ENCODE measurements at places on chromosomes 5 and 9.

DNA sequence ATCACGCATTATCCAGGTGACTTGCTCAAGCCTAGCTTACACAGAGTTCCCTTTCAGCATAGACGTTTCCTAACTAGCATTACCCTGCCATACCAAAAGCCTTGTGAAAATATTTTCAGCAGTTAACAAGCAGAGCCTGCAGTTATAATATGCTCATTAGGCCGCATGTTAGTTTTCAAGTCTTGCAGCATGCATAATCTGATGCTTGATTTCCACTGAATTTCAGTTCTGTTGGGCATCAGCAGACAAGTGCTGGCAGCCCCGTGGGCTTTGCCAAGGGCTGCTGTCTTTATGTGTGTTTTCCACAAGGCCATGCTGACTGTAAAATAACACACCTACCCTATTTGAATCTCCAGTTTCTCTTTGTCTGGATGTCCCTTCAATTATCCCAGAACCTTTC, 491.0 kb upstream of the WWC1 start:
- no peak for DNase-seq

DNA sequence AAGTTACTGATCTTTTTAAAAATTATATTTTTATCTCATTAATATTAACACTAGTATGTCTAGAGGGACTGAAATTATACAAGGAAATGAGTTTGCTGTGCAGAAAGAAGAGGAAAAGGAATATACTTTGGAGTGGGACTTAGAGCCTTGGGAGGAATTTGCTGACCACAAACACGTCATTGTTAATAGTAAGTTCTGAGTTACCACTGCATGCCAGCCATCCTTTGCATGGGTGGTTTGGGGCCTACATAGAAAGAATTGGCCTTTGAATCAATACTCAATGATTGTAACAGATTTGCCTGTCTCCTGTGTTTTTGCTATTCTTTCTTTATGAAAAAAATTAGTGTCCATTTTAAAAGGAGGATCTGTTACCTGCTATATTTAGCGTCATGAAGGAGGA, 232.6 kb upstream of the TNC start:
- DNase-seq = no peak

DNA sequence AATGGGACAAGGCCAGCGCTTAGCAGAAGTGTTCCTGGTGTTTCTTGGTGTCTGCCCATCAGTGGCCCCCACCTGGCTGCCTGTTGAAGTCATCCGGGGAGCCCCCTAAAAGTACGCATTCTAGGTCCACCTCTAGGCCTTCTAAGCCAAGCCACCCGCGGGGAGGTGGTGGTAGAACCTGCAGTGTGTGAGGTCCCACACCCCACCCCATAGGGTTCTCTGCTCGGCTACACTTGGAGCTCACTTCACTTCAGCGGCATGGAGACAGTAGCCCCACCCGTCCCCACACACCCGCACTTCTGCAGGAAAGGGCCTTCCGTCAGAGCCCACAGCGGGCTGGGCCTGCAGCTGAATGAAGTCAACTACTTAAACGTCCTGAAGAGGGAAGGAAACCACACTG, 29.6 kb upstream of the FCN2 start:
- DNase-seq = no peak

DNA sequence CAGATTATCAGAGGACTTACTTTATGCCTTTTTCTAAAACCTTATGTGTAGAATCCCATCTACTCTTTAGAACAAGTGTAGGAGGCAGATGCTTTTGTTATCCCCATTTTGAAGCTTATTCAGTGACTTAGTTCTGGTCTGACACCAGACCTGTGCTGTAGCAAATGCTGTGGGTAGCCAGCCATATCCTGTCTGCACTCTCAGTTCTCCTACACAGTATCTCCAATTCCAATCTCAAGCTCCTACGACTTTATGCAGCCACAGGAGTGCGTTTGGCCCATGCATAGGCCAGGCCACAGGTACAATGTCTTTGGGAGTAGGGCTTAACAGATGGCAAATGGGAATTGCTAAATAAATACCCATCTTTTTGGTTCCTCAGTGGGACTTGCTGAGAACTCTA, 292.6 kb downstream of the MCTP1 start:
- DNase-seq = no peak

GRCh38 chr5:42810834-42811590, 680 bp downstream of the SELENOP start:
- DNase-seq = no peak

- DNase-seq = no peak
Measured at GRCh38 chr9:134611046-134611445, 30.6 kb upstream of the COL5A1 start.

GRCh38 chr5:77590347-77590746, 48.2 kb downstream of the OTP start:
- no peak for DNase-seq

- no peak for DNase-seq
Measured at GRCh38 chr5:146765089-146765832, 113.3 kb downstream of the PPP2R2B start.

DNA sequence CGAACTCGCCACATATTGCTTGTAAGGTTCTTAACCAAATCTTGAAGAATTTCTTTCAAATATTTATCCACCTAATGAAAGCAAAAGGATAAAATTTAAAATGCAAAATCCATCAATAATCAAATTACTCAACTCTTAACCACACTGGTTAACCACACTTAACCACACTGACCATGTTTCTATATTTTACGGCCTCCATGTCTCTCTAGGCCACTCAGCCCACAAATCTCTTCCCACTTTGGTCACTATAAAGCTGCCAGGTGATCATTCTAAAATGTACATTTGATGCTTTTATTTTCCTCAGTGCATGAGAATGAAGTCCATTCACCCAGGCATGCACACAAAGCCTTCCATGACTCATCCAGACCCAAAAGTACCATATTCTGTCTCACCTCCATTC, 56.4 kb upstream of the OR2K2 start:
- DNase-seq = no peak

- DNase-seq = no peak
Measured at GRCh38 chr5:7331131-7331530, 64.8 kb upstream of the ADCY2 start.

DNA sequence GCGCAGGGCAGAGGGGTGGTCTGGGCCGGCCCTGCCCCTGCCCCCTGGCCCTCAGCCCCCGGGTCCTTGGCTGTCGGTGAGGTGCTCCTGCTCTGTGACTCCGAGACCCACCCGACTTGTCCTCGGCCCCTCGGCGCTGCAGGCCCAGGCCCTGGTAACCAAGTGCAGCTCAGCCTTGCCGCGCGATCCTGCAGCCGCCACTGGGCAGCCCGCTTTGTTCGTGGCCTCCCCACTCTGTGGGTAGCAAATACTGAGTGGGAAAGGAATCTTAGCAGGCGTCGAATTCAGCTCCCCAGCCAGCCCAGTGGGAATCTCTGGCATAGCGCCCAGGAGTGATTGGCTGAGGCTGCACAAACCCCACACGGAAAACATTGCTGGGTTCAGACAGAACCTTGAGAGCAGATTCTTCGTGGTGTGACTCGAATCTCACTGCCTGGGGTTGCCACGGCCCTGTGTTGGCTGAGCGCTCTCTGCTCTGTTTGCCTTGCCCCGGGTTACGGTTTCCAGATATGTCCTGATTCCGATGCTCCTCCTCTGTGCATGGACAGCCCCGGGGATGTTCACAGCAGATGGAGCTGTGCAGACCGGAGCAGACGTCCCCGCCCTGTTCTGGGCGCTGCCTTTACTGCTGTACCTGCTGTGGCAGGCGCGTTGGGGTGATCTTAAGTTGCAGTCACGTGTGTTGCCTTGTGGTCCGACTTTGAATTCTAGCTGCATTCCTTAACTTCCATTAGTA, 13.4 kb upstream of the EXOC3 start:
- no peak for DNase-seq

- no peak for DNase-seq
Measured at GRCh38 chr5:59607138-59607765, 286.3 kb downstream of the PDE4D start.

DNA sequence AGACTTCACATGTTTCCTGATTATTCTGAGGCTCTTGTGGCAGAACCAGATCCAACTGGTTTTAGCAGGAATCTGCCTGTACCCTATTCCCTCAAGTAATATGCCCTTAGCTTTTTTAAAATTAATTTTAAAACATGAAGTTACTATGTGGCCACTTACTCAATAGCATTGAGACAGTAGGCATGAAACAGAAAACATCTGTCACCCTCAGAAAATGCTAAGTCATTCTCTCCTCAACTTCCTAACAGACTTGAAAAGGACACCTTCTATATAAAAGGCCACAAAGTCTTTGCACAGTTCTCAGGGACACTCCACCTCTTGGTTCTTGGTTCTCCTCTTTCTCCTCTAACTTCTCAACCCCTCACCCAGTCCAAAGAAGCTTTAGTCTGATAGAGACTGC, 277.8 kb downstream of the RAB3C start:
- DNase-seq = no peak

DNA sequence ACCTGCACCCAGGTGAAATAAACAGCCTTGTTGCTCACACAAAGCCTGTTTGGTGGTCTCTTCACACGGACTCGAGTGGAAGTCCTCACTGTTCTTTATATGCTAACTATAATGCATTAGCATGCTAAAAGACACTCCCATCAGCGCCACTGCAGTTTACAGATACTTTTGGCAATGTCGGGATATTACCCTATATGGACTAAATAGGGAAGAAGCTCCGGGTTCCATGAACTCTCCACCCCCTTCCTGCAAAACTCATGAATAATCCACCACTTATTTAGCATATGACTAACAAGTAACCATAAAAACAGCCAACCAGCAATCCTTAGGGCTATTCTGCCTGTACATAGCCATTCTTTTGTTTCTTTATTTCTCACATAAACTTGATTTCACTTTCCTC, 426.2 kb upstream of the PTPRD start:
- no peak for DNase-seq

DNA sequence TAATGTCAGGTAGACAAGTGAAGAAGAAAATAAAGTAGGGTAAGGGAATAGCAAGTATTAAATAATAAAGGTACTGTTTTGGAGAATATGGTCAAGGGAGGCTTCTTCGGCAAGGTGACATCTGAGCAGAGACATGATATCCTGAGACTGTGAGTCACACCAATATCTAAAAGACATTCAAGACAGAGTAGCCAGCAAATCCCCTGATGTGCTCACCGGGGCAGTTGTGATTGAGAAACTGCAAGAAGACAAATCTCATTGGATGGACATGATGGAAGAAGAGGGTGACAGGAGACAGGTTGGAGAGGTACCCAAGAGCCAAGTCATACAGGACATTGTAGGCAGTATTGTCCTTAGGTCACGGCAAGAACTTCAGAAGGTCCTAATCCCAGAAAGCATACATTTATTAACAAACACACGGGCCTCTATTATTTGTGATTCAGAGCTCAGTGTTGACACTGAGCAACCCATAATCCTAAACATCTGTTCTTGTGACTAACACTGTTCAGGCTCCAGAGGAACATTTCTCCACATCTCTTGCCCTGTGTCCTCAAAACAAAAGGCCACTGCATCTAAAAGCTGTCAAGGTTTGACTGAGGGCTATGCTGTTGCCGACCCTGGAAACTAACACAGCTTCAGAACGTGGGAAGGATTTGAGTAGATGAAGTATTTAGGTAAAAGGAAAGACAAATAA, 258.7 kb upstream of the CLINT1 start:
- no peak for DNase-seq

GRCh38 chr5:142853682-142854081, 83.5 kb downstream of the ARHGAP26 start:
- DNase-seq = no peak

- DNase-seq = no peak
Measured at GRCh38 chr5:126763371-126763770, 13.6 kb upstream of the LMNB1 start.

- DNase-seq = no peak
Measured at GRCh38 chr5:58081435-58081834, 378.5 kb downstream of the PLK2 start.

DNA sequence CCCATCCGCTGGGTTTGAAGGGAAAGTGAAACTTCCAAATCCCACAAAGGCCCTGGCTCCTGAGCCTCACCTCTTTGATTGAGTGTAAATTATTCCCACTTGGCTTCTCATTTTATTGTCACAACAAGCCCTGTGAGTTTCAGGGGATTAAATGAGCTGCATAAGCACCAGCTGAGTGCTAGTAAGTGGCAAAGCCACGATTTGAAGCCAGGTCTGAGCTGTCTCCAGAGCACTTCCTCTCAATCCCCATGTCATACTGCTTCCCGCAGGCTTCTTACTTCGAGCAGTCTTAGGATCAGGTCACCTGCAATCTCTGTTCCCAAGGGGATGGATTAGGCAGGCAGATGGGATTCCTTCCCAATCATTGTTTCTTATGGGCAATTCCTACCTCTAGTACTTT, 18.0 kb downstream of the RPS14 start:
- DNase-seq = no peak

DNA sequence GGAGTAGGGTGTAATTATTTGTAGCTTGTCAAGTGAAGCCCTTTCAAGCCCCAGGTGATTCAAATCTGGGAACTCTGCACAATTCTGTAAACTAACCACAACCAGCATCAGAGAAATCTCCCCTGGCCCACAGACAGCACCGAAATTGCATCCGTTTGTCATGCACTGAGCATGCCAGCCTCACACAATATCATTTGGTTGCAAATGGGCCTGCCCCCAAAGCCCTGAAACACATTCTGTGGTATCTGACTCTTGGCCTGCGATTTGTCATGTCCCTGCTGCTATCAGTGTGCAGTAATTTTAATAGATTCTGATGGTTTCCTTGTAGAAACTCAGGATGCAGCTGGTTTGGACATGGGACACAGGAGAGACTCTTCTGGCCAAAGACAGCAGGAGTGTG, 35.3 kb downstream of the SNX24 start:
- DNase-seq = no peak

DNA sequence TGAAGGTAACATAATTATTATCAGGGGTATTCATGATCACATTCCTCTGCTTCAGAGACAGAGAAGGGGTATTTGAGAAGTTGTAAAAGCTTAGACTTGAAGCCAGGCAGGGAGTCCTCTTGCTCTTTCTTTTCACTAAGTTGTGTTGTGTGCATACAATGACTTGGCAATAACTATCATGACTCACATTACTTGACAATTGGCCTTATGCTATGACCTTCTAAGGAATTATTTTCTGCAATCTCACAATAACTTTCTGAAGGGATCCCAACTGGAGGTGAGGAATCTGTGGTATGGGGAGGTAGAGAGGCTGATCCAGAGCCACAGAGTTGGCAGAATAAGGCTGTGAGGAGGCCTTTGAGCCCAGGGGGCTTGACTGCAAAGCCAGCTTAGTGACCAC, 622.3 kb downstream of the MTRR start:
- no peak for DNase-seq

DNA sequence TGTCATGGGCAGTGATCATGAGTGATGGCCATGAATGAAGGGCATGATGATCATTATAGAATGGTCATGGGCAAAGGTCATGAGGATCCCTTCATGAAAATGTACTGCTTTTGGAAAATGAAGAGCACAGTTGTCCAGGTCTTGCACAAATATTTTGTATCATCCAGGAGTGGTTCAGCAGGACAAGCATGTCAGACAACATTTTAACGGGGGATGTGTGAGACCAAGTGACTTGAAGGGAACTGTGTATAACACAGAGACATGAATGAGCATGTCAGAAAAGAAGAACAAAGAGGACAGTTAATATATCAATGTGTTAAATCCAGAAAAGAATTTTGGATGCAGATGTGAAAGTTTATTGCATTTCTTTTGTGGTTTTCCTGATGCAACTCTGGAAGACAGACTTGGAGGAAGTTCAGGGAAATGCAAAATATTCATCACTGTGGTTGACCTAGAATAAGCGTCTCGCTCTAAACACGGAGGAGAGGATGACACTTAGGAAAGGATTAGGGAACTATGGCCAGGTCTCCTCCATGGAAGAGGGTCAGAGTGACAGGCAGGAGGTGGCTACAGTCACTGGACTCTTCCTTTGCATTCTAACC, 116.1 kb upstream of the IRX4 start:
- DNase-seq = no peak

GRCh38 chr9:110768886-110769285, 100.3 kb downstream of the MUSK start:
- DNase-seq = no peak

All from stimulated activated CD8-positive, alpha-beta memory T cell treated with anti-CD3 and anti-CD28 coated beads, Interleukin-4, amount 100 ng/mL, for 1 hour (primary cell).